Frontal cortex (tissue), 4 donors: ENCODE measurements at places on chromosomes 13 and 19. TPM values are rescaled to one million over a fixed set of nuclear protein-coding genes. Genes with fewer than 3 reads are reported as not detected.

The NCAN gene
- total RNA-seq = 162 TPM

The KASH5 gene
- total RNA-seq = not detected

The IZUMO1 gene
- total RNA-seq = not detected

The OR1I1 gene
- total RNA-seq = under 0.01 TPM
